ENCODE measurements at places on chromosomes 11 and 22.

DNA sequence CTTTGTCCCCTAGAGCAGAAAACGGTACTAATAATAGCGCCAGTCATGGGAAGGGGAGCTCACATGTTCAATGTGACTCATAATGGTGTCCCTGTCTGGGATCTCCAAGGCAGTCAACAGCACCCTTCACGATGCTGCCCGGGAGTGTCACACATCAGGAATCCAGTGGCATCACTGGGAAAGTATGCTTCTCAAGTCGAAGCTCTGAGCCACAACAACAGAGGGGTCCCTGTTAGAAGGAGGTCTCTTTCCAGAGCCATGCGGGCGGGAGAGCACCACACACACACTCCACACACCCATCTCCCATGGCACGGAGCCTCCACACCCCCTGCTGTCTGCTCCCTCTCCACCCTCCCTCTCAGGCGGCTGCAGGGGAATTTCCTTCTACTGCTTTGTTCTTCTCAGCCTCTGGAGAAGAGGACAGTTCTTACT lies 119.7 kb downstream of the ETS1 start:
- peak; percentile 58 for DNase-seq

GRCh38 chr11:120660024-120660565 lies 148.5 kb downstream of the GRIK4 start:
- DNase-seq = peak; percentile 22

- DNase-seq = no peak
Observed at GRCh38 chr11:93903989-93904388, 53.6 kb upstream of the VSTM5 start.

GRCh38 chr11:109507836-109508561 lies 86.0 kb downstream of the C11orf87 start:
- no peak for DNase-seq

GRCh38 chr11:125132596-125132995 lies 21.2 kb upstream of the TMEM218 start:
- no peak for DNase-seq

- DNase-seq = no peak
Observed at GRCh38 chr22:27752771-27753170, 48.8 kb downstream of the MN1 start.

GRCh38 chr11:96134602-96135001 lies 208.4 kb downstream of the MAML2 start:
- no peak for DNase-seq

- DNase-seq = no peak
Observed at GRCh38 chr11:27972522-27973170, 135.3 kb downstream of the KIF18A start.

GRCh38 chr11:46475926-46476545 lies 84.5 kb upstream of the CHRM4 start:
- no peak for DNase-seq

DNA sequence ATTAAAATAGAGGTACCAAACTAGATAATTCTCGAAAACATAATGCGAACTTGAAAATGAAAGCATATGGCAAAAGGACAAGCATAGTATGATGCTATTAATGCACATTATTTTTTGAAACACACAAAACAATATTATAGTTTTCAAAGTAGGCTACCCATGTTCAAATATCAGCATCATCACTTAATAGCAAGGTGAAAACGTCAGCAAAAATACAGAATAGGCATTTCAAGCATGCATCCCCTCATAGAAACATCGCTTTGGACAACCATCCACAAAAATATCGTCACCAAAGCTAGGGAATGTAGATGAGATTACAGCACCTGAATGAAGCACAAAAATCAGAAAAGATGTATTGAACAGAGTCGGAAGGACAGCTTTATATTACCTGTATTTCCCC lies 814.5 kb upstream of the LRRC4C start:
- DNase-seq = no peak

GRCh38 chr11:126748100-126748791 lies 252.3 kb downstream of the KIRREL3 start:
- no peak for DNase-seq

GRCh38 chr22:43923191-43923590 lies 414 bp upstream of the PNPLA3 start:
- DNase-seq = no peak

DNA sequence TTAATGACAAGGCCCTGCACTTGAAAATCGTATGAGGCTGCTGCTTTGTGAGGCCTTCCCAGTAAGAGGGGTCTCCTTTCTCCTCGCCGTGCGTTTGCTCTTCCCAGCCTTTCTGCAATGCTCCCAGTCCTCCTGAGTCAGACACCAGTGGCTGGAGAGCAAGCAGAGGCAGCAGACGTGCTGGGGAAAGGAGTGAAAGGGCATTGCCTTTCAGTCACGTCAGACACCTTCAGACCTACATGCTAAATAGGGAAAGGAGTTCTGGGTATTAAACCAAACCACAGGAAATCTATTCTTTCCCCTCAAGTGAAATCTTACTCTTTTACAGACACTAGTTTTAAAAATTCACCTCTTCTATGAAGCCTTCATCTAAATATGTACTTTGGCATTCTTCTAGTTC lies 274.8 kb downstream of the NTM start:
- DNase-seq = no peak

DNA sequence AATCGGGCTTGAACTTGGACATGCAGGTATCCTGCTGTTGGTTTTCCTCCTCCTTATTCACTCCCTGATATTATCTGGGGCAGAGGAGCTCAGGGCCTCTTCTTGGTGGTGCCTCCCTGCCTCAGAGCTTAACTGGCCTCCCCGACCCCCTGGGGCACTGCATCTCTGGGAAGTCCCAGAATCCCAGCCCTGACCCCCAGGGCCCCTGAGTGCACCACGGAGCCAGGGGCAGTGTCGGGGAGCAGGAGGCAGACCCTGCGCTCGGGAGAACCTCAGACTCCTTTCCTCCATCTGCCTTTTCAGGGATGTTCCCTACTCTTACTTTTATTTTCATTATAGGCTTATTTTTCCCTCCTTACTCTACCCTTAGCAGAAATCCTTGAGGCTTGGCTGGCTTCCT lies 537.0 kb downstream of the BRD1 start:
- DNase-seq = no peak

GRCh38 chr11:11122749-11123148 lies 230.3 kb downstream of the CSNK2A3 start:
- DNase-seq = no peak

DNA sequence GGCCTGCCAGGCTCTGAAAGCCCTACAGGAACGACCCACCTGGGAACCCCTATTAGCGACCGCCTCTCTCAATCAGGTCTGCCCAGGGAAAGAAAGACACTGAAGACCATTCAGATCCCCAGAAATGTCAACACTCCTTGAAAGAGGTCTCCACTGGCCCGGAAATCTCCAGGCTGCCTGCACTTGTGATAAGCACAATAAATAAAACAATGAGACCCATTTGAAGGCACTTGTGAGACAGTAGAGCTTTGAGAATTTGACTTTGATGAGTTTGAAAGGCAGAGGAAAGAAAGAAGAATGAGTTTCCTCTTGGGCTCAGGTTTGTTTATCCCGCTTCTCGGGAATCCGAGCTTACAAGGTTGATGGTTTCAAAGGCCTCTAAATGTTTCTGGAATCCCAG lies 416.3 kb downstream of the BUD13 start:
- no peak for DNase-seq

DNA sequence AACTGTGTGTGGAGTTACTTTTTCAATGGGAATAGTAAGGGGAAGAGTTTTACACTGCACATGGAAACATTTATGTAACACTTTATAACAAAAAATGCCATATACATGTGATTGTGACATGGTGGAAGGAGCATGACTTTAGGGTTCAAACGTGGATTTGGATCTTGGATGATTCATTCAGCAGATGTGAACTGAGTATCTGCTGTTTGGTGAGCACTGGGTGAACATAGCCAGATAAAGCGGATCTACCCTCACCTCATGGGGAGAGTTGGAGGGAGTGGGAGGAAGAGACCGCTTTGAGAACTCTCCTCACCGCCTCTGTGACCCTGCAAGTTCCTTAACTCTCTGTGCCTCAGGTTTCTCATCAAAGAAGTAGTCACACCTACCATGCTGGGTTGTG lies 3.1 kb downstream of the NAA40 start:
- no peak for DNase-seq

GRCh38 chr11:77351281-77351886 lies 49.9 kb upstream of the GDPD4 start:
- no peak for DNase-seq

- no peak for DNase-seq
Observed at GRCh38 chr11:331358-332060, 10.8 kb upstream of the IFITM3 start.

DNA sequence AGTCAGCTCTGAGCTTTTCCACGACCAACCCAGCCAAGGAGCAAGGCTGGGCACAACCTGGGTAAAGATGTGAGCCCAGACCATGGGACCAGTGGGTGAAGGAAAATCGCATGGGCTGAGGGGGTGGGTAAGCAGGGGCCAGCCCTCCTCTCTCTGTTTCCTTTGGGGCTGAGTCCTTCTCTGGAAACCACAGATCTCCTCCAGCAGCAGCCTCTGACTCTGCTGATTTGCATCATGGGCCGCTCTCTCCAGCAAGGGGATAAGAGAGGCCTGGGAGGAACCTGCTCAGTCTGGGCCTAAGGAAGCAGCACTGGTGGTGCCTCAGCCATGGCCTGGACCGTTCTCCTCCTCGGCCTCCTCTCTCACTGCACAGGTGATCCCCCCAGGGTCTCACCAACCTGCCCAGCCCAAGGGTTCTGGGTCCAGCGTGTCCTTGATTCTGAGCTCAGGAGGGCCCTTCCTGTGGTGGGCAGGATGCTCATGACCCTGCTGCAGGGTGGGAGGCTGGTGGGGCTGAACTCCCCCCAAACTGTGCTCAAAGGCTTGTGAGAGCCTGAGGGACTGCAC lies 67.8 kb downstream of the GGTLC2 start:
- DNase-seq = no peak

DNA sequence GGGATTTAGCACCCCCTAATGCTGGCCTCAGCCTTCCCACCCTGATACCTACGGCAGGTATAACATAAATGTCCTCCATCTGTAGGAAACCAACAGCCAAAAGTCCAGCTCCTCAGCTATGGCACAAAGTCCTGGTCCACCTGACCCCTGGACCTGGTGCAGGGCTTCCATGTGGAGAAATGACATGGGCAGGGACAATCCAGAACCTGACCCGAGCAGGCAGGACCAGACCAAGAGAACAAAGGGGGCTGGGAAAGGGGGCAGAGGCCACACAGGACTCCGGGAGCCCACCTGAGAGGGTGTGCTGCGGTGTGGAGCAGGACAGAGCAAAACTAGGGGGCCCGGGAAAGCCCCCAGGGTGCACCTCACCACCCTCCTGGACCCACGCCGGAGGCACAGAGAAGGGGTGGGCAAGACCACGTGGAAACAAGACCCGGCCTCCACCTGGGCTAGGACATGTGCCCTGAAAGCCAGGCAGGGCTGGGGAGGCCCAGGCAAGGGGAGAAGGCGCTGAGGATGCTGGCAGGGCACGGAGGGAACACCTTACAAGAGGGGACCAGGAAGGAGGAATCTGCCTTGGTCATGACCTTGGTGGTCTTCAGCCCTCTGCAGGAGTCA lies 368.9 kb downstream of the SHANK2 start:
- DNase-seq = no peak

DNA sequence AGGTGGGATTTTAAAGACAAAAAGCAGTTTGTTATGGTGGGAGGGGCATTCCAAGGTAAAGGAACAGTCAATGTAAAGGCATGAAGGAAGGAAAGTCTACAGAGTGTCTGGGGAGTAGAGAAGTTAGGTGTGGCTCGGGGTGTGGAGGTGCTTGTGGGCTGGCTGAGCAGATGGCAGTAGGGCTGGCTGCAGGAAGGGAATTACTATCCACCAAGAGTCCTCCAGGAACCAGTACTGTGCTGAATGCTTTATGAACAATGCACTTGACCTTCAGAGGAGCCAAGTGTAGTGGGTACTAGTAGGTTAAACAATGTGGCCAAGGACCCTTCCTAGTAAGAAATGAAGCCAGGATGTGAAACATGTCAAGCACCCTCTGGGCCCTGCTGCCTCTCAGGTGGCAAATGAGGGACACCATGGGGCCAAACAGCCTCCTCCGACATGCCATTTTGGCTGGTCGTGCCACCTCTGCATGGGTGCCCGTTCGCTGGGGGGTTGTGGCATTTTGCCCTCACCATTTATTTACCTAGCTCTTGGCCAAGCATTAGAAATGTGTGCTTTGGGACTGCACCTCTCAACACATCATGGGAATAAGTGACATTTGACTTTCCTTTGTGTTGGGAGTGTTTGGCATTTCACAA lies 123.6 kb upstream of the TENM4 start:
- no peak for DNase-seq

DNA sequence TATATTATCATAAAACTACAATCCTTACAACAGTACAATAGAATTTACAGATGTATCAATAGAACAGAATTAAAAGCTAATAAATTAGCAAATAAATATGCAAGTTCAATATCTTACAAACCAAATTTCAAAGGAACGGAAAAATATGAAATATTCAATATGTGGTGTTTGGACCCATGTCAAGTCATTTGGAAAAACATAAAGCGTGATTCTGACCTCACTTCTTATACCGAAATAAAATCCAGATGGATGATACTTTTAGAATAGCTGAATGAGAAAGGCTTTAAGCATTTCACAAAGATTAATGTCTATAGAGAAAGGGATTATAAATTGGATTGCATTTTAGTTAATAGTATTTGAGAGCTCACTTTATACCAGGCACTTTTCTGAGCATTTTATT lies 92.8 kb upstream of the TEAD1 start:
- DNase-seq = no peak

GRCh38 chr22:45238957-45239680 lies 1.6 kb downstream of the KIAA0930 start:
- DNase-seq = no peak

GRCh38 chr11:114060392-114061047 lies 1.0 kb downstream of the ZBTB16 start:
- peak; percentile 55 for DNase-seq

DNA sequence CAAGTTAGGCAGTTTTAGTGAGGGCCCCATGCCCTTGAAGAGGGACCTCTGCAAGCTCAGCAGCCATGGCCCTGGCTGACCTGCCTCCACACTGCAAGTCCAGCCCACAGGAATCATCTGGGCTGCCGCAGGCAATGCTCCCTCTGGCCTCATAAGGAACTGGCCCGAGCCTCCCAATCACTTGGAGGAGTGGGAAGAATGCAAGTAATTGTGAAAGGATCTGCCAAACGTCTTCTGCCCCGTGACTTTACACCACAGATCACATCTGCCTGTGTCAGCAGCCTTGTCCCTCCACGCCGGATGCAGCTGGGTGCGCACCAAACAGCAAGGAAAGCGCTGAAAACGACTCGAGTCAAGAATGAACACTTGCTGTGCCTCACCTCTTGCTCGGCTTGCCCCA lies 23.8 kb downstream of the OPCML start:
- DNase-seq = no peak

GRCh38 chr22:30115705-30116104 lies 35.4 kb downstream of the HORMAD2 start:
- no peak for DNase-seq

Measured in activated T-cell treated with anti-CD3 and anti-CD28 coated beads, Interleukin-2, amount 50 U/mL, for 1 hour (primary cell).